ENCODE measurements at places on chromosomes 4 and X. TPM values are rescaled to one million over a fixed set of nuclear protein-coding genes. Genes with fewer than 3 reads are reported as not detected.

- no peak overlapping the region for H3K4me3 ChIP-seq
- DNase-seq, result no peak
- H3K4me1 ChIP-seq, result peaks cover 11% of the 10 kb centered on the region
- H3K27me3 ChIP-seq, result peaks cover 26% of the 10 kb centered on the region
- no peak overlapping the region for H3K27ac ChIP-seq
Observed at GRCh38 chr4:41205130-41205529, 9.2 kb downstream of the APBB2 start.

DNA sequence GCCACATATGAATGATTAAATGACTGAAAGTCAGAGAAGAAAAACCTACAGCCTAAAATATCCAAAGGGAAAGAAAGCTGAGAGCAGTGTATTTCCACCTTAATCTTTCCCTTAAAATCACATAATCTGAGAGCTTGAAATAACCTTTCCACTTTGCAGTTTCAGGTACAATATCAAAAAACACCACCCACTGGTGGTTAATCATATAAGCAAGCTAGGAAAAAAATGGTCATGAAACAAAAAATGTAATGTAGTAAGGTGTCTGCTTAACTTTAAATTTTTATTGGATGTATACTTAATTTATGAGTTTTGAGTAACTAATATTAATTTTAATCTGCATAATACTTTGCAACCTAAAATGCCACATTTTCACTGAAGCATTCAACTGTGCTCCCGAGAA, 3.2 kb downstream of the PRDM5 start:
- H3K4me3 ChIP-seq, result no peak overlapping the region
- H3K4me1 ChIP-seq, result peaks cover 8% of the 10 kb centered on the region
- H3K27me3 ChIP-seq, result peaks cover 43% of the 10 kb centered on the region
- no peak for DNase-seq

- H3K36me3 ChIP-seq, result no peaks in the 10 kb centered on the region
- DNase-seq, result no peak
- no peak overlapping the region for H3K4me3 ChIP-seq
- peaks cover 2% of the 10 kb centered on the region for H3K4me1 ChIP-seq
- no peaks in the 10 kb centered on the region for H3K27me3 ChIP-seq
Observed at GRCh38 chr4:56742080-56742871, 61.2 kb upstream of the HOPX start.

Gene PRIMPOL
- total RNA-seq, result 21.0 TPM

DNA sequence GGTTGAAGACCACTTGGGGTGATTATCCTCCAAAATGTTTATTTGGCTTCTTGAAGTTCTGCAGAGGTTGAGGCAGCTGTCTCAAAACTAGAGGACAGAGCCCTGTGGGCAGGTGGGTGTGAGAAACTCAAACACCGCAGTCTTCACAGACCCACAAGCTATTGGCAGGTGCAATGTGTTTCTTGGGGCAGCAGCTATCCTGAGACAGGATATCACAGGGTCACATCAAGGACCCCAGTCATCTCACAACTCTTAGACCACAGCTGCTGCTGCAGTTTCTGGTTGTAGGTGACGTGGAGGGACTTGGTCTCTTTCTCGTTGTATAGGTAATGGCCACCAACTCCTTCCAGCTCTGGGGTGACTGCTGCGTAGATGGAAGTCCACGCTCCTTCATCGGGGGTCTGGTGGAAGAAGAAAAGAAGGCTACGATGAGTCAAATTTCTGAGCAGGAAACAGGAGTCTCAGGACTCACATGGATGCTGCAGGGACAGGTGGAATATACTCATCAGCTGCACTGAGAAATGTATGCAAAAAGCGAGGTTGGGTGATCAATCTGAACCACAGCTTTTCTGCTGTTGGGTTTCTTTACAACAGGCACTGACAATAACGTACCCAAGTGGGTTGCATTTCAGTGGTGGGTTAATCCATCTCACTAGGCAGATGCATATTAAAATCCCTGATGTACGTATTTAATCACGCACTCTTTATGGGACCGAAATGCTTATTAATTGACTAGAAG, 279.8 kb downstream of the DHRSX start:
- no peaks in the 10 kb centered on the region for H3K4me1 ChIP-seq
- DNase-seq, result no peak
- no peaks in the 10 kb centered on the region for H3K27me3 ChIP-seq
- H3K27ac ChIP-seq, result no peak overlapping the region

GRCh38 chr4:52935317-52935716, 73.2 kb downstream of the RASL11B start:
- H3K36me3 ChIP-seq, result no peaks in the 10 kb centered on the region
- no peak overlapping the region for H3K4me3 ChIP-seq
- no peak for DNase-seq
- H3K27me3 ChIP-seq, result no peaks in the 10 kb centered on the region

Gene SOD3
- total RNA-seq, result not detected

GRCh38 chrX:143664302-143664701, 28.4 kb upstream of the SLITRK4 start:
- no peaks in the 10 kb centered on the region for H3K27me3 ChIP-seq
- no peaks in the 10 kb centered on the region for H3K4me1 ChIP-seq
- no peaks in the 10 kb centered on the region for H3K36me3 ChIP-seq

- no peaks in the 10 kb centered on the region for H3K4me1 ChIP-seq
- no peak overlapping the region for H3K4me3 ChIP-seq
- H3K27me3 ChIP-seq, result no peaks in the 10 kb centered on the region
- H3K27ac ChIP-seq, result no peak overlapping the region
- DNase-seq, result no peak
Observed at GRCh38 chr4:116913451-116913850, 171.9 kb downstream of the TRAM1L1 start.

- no peaks in the 10 kb centered on the region for H3K36me3 ChIP-seq
- peaks cover 19% of the 10 kb centered on the region for H3K4me1 ChIP-seq
- H3K27ac ChIP-seq, result no peak overlapping the region
- no peak overlapping the region for H3K4me3 ChIP-seq
- H3K27me3 ChIP-seq, result no peaks in the 10 kb centered on the region
Observed at GRCh38 chr4:143403553-143403820, 66.8 kb downstream of the GAB1 start.

Gene S100P
- total RNA-seq, result 5.6 TPM

Gene CT45A1
- not detected for total RNA-seq
